Stimulated activated CD4-positive, alpha-beta T cell treated with anti-CD3 and anti-CD28 coated beads, Interleukin-2, amount 100 ng/mL, for 48 hours (primary cell): ENCODE measurements at places on chromosomes 4 and X.

DNA sequence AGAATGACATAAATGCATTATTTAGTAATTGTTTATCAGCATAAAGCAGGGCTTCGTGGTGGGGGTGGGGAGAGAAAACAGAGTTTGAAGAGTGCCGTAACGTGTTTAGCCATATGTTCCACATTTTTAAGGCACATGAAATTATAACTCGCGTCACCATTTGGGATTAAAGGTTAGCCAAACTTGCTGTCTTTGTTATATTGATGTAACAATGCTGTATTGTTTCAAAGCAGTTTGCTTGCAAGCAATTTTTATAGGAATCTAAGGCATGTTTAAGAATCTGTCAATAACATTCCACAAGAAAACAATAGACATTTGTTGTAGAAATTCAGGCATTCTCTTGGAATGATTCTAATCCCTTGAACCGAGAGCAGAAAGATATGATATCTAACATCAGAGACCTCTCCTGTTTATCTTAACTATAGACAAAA, 78.3 kb downstream of the CLDN22 start:
- no peak for DNase-seq

GRCh38 chr4:182914357-182914756, 2.8 kb downstream of the DCTD start:
- DNase-seq: no peak

DNA sequence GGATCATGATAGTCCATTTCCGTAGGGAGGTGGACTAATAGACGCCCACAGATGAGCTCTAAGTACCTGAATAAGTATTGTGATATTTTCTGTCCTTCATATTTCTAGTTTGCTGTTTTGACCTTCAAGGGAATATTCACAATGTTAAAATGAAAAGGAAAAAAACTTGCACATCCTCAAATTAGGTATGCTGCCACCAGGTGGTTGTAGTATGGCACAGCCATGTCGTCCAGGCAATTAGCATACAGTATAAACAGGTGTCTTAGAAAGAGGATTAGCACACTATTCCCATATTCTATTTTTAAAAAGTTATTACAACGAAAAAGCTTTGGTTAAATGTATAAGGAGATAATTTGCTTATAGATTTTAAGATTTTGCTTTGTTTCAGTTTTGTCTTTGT, 802.0 kb downstream of the RPA4 start:
- DNase-seq: no peak

- DNase-seq: no peak
Observed at GRCh38 chrX:71210816-71211215, 12.2 kb upstream of the GJB1 start.

- DNase-seq: no peak
Observed at GRCh38 chr4:38762560-38762959, 20.2 kb downstream of the TLR10 start.

- DNase-seq: no peak
Observed at GRCh38 chr4:139833151-139833910, 167.7 kb downstream of the MGST2 start.

DNA sequence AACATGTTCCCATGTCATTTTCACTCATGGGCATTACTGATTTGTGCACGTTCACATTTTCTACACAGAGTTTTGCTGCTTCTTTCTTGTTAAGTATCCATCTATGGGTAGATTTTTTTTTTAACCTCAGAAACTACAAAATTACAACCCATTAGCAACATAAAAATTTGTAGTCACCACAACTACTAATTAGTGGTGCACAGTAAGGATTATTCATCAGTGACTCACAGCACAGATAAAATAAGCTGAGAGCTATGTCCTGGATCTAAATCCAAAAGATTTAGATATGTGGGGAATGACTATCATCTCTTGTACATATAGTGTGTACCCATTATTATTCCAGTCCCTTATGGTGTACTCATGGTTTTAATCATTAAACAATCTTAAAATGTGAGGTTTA, 19.7 kb upstream of the AMELX start:
- DNase-seq: no peak

GRCh38 chr4:176052744-176053143, 12.9 kb upstream of the WDR17 start:
- no peak for DNase-seq

GRCh38 chr4:181661090-181661489, 582.1 kb upstream of the TENM3 start:
- no peak for DNase-seq

GRCh38 chrX:153882086-153882498, 3.9 kb downstream of the L1CAM start:
- DNase-seq: no peak

DNA sequence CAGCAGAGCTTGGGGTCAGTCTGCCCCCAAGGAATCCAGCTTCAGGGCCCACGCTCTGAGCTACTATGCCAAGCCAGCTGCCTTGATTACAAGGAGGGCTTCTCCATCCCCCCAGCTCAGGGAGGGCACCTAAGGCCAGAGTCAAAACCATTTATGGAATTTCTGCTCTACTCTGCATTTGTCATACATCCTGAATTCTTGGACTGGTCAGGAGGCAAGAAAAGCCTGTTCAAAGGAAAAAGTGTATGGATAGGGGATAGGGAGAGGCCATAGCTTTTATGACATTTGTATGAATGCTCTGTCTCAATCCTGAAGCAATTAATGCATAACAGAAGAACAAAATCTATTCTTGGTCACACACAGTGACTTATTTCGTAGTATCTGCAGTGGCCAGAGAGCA, 32.2 kb downstream of the EDNRA start:
- DNase-seq: no peak

GRCh38 chr4:160038615-160039014, 935.7 kb downstream of the RAPGEF2 start:
- DNase-seq: no peak

GRCh38 chrX:105565856-105566255, 256.5 kb upstream of the NRK start:
- no peak for DNase-seq
